ENCODE measurements at places on chromosomes 12 and 14.

DNA sequence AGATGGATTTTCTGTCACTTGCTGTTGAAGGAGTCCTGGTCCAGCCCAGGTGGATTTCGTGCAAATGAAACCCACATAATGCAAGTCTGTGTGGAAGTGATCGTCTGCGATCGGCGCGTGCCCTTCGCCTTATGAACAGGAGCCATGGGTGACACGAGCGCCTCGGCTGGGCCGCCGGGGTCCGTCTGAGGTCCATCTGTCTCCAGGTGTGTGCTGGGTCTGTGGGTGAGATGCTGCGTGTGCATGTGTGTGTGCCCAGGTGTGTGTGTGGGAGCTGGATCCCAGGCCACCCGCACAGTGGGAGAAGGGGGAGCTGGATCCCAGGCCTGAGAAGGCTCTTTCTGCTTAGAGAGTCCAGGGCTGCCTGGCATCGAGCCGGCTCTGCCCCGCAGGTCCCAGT is 53.8 kb downstream of the GALNT9 start:
- no peak for DNase-seq

DNA sequence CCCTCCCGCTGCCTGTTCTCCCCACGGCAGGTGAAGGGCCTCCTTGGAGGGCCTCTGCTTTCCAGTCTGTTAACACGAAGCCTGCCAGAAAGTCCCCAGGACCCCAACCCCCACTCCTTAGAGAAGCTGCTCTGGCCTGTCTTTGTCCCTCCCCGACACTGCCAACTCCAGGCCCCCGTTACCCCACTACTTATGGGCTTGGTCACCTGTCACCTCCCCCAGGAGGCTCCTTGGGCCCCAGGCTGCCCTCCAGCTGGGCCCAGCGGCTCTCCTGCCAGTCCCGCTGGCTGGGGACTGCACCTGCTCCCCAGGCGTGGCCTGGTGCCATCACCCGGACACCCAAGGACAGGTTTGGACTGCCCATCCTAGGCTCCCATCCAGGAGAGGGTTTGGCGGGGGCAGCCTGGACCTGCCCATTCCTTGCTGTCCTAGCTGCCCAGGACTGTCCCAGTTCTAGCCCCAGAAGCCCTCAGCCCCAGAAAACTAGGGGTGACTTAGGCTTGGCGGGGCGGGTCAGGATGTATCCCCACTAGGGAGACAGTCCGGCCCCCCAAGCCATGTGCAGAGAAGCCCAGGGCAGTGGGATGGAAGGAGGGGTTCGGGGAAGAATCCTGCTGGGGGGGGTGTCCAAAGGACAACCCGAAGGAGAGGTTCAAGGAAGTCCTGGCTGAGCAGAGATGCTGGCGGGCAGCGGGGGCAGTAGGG is 155.7 kb upstream of the C14orf180 start:
- no peak for DNase-seq

DNA sequence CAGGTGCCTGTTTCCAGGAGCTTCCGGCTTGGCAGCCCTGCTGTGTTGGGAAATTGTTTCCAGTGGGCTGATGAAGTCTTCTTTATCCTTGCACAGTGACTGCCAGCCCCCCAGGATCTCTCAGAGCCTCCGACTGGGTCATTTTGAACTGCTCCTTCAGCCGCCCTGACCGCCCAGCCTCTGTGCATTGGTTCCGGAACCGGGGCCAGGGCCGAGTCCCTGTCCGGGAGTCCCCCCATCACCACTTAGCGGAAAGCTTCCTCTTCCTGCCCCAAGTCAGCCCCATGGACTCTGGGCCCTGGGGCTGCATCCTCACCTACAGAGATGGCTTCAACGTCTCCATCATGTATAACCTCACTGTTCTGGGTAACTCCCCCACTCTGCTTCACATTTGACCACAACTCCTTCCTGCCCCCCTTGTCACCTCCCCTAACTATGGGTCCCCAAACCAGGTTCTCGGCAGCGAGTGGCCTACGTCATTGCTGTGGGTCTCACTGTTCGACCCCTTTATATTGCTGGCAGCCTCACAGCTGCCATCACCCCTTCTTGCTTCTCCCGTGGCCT is 2.3 kb downstream of the LAG3 start:
- no peak for DNase-seq

DNA sequence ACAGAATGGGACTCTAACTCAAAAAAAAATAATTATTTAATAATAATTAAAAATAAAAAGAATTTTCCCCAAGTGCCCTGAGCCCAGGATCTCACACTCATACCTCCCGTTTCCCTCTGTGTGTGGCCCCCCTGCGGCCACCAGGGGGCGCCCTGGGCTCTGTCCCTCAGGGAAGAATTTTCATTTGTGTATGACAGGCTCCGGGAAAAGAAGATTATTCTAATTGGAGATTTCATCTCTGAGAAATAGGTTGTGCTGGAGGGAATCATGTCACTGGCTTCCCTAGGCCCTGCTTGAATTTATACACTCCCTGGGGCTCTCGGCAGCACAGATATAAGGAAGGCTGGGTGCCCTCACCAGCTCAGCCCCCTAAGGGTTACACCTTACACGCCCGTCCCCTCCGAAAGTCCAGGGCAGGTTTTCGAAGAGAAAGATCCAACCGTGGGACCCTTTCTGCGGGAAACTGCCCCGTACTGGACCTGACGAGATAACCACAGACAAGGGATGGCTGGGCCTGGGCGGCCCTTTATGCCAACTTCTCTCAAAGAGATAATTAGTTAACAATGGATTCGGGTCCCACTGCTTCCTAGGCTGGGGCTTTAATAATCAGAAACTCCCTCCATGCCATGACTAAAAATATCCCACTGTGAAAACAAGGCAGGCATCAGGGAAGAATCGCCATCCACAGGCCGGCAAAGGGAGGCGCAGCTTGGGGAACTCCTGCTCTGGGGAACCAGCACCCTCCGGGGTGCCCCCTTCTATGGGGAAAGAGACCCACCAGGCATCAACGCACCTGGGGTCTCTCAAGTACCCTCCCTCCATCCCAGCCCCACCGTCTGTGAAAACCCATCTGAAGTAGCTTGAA is 80.7 kb downstream of the KDM2B start:
- peak; percentile 71 for DNase-seq

GRCh38 chr12:2410496-2410895 is 357.7 kb downstream of the CACNA1C start:
- no peak for DNase-seq

DNA sequence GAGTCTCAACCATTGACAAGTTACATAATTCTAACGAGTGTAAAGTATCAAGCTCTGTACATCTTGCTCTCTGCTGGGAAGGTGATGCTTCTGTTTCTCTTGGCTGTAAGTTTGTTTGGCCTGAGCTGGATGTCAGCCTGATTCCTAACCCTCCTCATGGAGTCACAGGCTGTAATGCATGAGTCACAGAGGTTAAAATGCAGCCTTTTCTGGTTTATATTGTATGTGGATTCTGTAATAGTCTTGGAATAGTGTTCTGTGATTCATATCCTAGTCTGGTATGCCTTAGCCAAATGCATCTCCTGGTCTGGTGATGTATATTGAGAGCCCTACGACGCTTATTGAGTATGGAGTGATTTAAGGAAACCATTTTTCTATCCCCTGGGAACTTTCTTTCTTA is 104.5 kb upstream of the FRMD6 start:
- DNase-seq, result peak; percentile 99

Data from fibroblast of villous mesenchyme (primary cell).